Calu3 (cell line): ENCODE measurements at places on chromosomes 11 and 22. TPM values are rescaled to one million over a fixed set of nuclear protein-coding genes. Genes with fewer than 3 reads are reported as not detected.

- DNase-seq = no peak
Measured at GRCh38 chr11:68550485-68550817, 89.9 kb downstream of the PPP6R3 start.

- DNase-seq = no peak
Measured at GRCh38 chr22:48748860-48749554, 1078.7 kb downstream of the BRD1 start.

DNA sequence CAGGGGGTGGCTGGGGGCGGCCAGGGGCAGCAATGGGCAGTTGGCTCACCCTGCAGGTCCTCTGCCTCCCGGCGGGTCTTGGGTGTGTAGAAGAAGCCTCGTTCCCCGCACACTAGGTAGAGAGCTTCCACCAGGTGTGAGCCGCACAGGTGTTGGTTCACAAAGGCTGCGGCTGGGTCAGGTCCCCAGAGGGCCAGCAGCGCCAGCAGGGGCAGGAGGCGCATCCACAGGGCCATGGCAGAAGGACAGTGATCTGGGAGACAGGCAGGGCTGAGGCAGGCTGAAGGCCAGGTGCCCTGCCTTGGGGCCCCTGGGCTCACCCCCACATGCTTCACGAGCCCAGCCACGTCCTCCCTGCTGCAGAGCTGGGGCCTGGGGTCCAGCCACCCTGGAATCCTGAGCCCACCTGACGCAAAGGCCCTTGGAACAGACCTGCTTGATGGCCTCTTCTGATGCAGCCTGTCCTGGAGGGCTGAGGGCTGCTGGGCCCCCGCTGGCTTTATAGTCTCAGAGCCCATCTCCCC is at the start of gene INS:
Gene INS (minus strand): TSS at position 474 of the 524 bp plus-strand sequence. CDS start 238 bp downstream, at position 236.
- no peak for DNase-seq

DNA sequence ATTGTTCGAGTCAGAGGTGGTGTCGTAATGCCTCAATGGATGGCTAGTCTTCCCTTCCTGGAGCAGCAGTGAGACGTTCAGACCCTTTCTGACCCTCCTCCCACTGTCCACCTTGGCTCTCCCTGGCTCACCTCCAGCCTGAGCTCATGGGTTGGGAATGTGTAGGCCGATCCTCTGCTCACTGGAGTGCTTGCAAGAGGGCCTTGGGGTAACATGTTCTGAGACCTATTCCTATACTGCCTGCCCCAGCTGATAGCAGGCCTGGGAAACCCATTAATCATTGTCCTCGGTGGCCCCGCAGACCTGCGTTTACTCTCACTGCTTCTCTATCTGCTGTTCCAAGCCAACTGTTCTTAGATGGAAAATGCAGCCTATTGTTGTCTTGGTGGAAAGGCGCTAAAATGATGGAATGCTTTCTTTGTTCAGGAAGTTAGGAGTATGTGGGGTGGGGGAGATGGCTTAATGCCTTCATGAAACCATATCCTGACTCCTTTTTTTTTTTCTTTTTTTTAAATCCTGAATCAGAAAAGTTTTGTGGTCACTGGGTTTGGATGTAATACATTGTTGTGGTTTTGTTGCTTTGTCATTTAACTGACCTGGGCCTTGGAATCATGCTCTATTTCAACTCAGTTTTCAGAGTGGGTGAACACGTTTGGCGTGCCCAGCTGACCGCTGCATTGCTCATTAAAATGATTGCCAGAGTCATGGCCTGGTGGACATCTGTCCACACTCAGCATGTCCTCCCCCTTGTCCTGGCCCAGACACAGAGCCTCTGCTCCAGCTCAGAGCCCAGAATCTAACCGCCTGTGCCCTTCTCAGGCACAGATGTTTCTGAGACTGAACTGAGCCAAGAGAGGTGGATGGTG is 72.5 kb downstream of the MICAL2 start:
- DNase-seq = peak; percentile 84

Gene SCN3B
- 0.10 and 0.45 TPM in 2 replicates for total RNA-seq

Gene HEPHL1
- not detected in 2 replicates for total RNA-seq
